ENCODE measurements at places on chromosomes 5 and 9.

GRCh38 chr9:85969727-85970126, 28.8 kb downstream of the NAA35 start:
- DNase-seq, result no peak

DNA sequence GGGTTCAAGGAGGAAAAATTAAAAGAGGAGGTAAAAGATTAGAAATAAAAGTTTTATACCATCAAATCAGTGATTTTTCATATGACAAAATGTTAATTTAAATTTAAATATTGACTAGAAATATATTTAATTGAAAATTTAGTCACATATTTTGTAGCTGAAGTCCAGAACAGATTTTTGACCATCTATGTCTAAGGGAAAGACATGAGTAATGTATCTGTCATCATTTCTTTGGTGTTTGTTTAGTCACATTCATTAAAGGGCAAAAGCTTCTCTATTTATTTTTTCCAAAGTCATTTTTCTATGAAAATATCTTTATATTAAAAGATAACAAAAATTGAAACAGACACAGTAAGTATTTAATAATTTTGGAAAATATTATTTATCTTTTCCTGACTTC, 252.0 kb upstream of the ISL1 start:
- no peak for DNase-seq

DNA sequence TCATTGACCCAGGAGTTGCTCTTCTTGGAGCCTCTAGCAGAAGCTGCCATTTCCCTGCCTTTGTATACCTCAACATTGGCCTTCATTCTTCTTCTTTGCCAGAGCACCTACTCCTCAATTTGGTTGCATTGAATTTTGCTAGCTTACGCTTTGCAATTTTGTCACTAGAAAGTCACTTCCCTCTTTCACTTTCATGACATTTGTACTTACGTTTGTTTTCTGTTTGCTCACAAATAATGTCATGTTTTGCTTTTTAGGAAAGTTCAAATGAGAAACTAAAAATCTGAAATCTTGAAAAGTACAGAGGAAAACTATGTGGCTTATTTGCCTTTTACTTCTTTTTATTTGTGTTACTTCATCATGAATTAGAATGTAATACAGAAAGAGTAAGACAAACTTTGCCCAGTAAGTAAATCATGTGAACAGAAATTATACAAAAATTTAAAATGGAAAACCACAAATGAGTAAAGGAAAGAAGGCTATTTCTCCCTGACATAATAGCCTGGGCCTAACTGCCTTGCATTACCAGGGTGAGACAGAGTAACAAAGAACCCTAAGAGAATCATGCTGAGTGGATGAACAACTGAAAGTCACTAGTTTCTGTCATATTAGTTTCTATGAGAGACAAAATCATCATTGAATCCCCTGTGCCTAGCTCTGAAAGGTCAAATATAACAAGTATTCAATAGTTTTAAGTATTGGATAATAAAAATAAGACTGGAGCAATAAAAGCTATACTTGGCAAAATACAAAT, 7.4 kb upstream of the IFNA1 start:
- no peak for DNase-seq

DNA sequence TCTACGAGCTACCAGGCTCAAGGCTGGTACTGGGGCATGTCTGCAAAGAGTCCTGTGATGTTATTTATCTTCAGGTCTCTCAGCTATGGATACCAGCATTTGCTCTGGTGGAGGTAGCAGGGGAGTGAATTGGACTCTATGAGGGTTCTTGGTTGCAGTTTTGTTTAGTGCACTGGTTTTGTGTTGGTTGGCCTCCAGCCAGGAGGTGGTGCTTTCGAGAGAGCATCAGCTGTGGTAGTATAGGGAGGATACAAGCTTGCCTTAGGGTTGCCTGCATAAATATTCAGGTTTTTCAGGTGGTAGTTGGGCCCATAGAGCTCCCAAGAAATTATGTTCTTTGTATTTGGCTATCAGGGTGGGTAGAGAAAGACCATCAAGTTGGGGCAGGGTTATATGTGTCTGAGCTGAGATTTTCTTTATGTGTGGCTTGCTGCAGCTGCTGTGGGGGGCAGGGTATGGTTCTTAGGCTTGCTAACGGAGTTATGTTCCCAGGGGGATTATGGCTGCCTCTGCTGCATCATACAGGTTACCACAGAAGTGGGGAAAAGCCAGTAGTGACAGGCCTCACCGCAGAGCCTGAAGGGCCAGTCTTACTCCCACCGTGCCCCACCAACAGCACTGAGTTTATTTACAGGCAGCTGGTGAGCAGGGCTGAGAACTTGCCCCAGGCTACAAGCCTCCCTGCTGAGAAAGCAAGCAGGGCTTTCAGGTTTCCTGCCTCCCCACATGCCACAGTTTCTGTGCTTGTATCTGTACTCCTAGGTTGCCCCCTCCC, 9.7 kb upstream of the RIOK2 start:
- peak; percentile 12 for DNase-seq

DNA sequence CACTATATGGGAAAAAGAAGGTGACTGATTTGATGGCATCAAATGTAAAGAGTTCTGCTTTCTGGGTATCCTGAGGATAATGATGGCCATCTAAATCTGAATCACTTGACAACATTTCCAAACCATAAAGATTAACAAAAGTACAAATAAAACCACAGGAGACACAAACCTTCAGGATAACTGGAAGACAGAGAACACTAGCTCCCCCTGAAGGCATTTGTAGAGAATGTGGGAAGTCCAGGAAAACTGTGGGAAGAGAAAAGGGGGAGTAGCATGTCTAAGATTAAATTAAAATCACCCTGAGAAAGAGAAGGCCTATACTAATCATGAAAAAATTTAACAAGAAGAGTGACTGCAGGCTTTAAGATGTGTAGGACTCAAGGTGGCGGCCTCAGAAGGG, 116.2 kb downstream of the PRELID2 start:
- DNase-seq, result no peak

DNA sequence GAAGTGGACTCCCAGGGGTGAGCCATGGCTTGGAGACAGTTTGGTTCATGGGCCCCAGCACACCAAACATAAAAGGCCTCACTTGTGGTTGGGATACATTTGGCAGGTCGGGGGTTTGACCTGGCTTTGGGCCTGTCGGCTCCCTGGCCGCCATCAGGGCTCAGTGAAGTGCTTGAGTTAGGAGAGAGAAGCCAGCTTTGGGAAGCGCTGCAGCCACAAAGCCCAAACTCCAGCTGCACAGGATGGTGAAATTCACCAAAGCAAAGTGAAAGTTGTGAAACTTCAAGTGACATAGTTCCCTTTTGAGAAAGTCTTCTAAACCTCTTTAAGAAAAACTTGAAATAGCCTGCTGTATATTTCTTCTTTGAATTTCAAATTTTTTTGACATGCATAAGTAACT, 27.5 kb downstream of the SLC46A2 start:
- no peak for DNase-seq

- DNase-seq, result peak; percentile 33
Observed at GRCh38 chr5:23507278-23507685, at the start of gene PRDM9. Gene PRDM9, plus strand, starts transcription at chr5:23507609. Its CDS starts 1,425 bp downstream, at chr5:23509034.

- no peak for DNase-seq
Observed at GRCh38 chr9:129996161-129996830, 46.7 kb downstream of the FNBP1 start.

- no peak for DNase-seq
Observed at GRCh38 chr5:39523821-39524220, 99.0 kb upstream of the DAB2 start.

- DNase-seq, result no peak
Observed at GRCh38 chr5:35029333-35029732, 18.4 kb downstream of the AGXT2 start.

- DNase-seq, result no peak
Observed at GRCh38 chr9:14769230-14769571, 46.7 kb upstream of the CER1 start.

GRCh38 chr5:43514025-43514424, 923 bp downstream of the C5orf34 start:
- no peak for DNase-seq

- DNase-seq, result no peak
Observed at GRCh38 chr5:132437604-132438266, 52.8 kb downstream of the IRF1 start.

- no peak for DNase-seq
Observed at GRCh38 chr5:140311011-140311467, 8.1 kb upstream of the PFDN1 start.

DNA sequence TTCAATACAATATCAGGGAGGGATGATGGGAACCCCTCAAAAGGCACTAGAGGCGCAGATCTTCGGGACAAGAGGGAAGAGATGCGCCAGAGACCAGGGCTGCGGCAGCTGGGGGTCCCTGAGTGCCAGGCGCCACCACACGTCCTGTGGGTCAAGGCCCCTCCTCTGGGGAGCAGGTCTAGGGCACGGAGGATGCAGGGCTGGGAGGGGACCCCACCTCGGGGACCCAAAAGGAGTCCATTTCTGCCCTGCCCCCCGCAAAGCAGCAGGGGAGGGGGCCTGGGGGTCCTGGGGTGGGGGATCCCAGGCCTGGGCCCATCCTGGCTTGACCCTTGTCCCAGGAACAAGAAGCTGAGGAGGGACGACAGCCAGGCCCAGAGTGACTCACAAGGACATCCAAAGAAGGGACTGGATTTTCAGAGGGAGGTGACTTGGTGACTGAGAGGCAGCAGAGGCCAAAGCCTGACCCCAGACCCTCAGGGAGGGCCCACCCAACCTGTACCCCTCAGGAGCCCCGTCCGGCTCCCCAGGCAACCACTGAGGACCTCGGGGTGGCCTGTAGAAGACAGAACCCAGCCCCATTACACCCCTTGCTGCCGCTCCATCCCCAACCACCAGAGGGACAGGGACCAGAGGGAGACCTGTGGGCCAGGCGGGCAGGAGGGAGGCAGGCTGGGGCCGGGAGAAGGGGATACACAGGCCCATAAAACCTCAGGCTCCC, 54.2 kb downstream of the LRSAM1 start:
- no peak for DNase-seq

GRCh38 chr9:72596451-72597180, 75.2 kb downstream of the TMC1 start:
- no peak for DNase-seq

DNA sequence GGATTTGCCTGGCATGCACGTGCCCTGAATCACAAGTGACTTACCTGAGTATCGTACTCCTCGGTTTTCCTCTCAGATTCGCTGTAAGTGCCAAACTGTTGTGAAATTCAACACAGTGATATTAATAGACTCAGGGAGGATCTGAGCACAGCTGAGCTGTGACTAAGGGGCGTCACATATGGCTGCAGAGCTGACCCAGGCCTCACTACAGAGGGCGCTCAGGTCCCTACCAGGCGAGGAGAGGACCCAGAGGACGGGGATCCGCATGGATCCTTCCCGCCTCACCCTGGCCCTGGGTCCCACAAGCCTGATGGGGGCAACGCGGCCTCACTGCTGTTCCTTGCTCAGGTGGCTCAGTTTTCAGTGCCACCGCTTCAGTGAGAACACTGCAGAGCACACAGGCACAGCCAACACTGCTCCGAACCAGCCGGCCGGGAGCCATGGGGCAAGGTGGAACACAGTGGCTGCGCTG, 20.1 kb downstream of the CLPTM1L start:
- DNase-seq, result no peak

DNA sequence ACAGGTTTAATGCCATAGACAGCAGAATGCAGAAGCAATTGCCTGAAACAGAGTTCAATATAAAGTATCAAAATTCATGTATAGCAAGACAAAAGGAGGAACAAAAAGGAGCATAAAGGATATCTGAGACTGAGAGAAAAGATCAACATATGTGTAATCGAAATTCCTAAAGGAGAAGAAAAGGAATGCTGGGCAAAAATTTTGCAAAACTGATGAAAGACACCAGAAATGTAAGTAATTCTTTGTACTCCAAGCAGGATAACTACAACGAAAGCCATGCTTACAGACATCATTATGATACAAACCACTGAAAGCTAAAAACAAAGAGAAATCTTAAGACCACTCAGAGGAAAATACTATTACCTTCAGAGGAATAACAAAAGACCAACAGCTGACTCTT, 72.8 kb upstream of the MTAP start:
- no peak for DNase-seq

DNA sequence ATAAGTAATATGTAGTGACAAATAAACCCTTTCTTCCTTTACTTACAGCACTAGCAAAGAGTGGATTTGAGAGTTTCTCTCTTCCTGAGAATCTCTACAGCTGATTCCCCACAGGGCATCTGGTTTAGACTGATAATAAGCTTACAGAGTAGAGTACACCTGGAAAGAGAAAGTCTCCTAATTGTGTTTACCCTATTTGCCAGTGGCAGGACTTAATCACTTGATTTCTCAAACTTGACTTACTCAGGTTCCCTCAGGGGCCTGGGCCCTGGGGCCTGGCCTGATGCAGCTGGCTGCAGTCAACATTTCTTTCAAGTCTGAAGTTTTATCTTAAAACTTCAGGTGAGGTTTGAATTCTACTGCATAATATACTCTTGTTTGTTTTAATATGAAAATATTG, 38.0 kb upstream of the UBTD2 start:
- DNase-seq, result no peak

DNA sequence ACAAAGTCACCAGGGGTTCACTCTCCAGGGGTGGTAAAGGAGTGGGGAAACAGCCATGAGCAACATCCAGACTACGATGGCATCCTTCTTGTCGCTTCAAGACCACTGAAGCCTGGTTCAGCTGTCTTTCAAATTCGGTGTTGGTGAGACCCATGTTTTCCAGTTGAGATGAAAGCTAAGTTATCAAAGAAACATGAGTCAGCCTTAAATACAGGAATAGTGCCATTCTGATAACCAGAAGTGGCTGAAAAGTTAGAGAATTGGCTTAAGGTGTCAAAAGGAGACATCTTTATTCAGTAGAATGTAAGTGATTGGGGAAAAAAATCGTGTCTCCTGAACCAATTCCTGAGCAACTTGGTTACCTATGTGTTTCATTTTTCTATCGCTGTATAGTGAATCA, 7.0 kb upstream of the CARD19 start:
- DNase-seq, result no peak

DNA sequence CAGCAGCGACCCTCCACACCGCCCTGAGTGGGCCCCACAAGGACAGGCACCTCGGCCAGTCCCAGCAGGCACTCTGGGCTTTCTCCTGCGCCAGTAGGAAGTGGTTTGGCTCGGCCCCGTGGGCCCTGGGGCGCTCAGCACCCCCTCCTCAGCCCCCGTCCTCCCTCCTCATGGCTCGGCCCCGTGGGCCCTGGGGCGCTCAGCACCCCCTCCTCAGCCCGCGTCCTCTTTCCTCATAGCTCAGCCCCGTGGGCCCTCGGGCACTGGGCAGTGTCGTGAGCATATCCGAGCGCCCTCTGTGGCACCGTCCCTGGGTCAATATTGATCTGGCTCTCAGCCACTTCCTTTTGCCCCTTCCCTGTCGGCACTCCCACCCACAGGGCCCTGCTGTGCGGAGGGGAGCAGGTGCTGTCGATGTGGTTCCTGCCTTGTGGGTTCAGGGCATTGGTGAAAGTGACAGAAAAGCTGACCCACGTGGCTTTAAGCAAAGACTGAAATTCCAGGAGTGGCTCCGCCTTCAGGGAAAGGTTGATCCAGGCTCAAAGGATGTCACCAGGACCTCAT, 5.5 kb upstream of the SCGB3A1 start:
- no peak for DNase-seq

DNA sequence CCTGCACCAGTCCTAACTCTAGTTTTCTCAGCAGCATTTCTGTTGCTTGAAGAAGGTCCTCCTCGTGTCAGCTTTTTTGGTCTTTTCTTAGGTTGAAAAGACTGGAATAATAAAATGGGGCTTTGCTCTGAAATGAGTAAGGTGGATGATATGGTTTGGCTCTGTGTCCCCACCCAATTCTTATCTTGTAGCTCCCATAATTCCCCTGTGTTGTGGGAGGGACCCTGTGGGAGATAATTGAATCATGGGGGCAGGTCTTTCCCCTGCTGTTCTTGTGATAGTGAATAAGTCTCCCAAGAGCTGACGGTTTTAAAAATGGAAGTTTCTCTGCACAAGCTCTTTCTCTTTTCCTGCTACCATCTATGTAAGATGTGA, 53.6 kb downstream of the LIX1 start:
- DNase-seq, result no peak

Measured in NCI-H2107 (cell line).